ENCODE measurements at places on chromosomes 11 and 22.
A peak's percentile ranks its signal among the peaks of the same experiment; 100 is the strongest.

DNA sequence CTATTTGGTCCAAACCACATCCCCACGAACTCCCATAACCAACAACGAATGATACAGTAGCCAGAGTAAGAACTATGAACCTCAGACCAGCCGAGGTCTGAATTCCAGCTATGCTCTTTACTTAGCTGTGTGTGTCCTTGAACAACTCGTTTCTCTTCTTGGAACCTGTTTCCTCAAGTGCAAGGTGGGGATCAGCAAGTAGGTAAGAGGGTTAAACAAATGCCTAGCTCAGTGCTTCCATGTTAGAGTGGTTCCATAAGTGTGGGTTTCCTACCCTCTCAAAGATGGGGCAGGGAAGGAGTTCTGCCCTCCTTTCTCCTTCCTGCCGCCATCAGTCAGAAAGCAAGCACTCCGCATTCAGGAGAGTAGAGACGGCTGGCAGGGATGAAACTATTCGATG lies 283.4 kb upstream of the SYN3 start:
- no peak for DNase-seq

DNA sequence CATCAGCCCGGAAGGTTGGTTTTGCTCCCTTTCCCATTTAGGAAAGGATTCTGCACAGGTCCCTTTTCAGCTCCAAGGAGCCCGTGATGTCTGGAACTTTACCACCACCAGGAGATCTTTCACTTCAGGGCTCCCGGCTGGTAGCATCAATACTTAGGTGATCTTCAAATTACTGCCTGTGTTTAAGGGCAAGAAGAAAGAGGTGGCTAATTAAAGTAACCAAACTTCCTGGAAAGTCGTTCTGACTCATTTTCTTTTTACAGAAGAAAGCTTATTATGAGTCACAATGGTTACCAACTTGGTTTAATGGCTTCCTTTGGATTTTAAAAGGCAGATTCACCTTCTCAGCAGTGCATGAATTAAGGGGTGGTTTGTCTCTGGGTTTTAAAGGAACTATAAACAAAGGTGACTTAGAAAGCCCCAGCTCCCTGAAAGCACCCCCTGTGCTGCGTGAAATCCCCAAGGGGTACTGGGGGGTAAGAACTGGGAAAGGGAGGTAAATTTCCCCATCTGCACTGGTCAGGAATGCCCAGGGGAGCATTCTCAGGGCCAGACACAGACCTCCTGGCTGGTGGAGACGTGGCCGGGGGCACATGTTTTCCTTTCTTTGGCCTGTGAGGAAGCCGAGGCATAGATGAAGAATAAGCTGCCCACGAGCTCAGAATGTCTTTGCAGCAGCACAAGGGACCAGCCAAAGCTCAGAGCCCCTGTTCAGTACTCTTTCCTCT lies 8.8 kb downstream of the POU2F3 start:
- DNase-seq, result no peak

GRCh38 chr22:23137905-23138561 lies 3.8 kb downstream of the RSPH14 start:
- DNase-seq, result no peak

DNA sequence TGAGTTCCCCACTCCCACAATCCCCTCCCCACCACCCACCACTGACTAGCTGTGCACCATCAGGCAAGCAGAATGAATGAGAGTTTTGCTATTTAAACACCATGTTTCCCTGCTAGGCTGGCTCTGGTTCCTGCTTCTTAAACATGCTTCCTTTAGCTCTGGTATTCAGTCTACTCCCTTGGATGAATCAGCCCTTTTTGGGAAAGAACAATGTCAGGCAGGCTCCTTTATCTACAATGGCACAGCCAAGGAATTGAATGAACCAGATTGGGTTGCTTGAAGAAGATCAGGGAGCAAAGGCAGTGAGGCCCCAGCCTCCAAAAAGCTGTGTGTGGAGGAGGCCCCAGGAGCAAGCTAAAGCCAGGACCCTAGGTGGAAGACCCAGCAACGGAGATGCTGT lies 92.9 kb upstream of the ISX start:
- DNase-seq, result no peak

- no peak for DNase-seq
Measured at GRCh38 chr11:72423840-72424239, 10.5 kb downstream of the CLPB start.

- DNase-seq, result no peak
Measured at GRCh38 chr11:68337399-68337835, 25.0 kb downstream of the LRP5 start.

DNA sequence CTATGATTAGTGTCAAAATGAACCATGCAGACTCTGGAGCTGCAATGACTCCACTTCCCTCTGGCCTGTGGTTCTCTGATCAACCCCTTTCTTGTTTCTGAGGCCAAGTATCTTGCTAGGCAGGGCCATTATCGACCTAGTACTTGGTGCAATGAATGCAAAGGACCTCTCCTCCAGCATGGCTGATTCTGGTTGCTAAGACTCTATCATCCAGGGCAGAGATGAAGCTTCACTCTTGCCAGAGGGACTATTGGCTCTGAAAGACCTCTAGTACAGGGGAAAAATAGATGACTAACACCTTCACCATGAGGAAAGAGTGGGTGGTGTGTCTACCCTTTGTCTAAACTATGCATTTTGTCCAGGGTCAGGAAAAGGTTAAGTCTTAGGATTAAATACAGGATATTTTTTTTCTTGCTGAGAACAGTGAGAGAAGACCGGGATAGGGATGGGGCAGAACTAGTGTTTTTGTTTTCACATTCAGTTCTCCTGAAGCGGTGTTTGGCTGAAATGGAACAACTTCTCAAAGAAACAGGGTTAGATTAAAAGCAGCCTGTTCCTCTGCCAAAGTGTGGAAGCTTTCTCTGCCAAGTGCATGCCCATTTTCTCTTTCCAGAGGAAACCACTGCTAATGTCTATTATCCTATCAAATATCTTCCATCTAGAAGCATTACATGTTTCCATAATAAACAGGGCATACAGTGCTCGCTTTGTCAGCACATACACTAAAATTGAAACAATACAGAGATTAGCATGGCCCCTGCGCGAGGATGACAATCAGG lies 5.0 kb upstream of the MTFP1 start:
- peak; percentile 59 for DNase-seq

- no peak for DNase-seq
Measured at GRCh38 chr11:79168530-79169110, 272.2 kb downstream of the TENM4 start.

GRCh38 chr11:47863189-47863897 lies 15.2 kb upstream of the NUP160 start:
- peak; percentile 94 for DNase-seq

DNA sequence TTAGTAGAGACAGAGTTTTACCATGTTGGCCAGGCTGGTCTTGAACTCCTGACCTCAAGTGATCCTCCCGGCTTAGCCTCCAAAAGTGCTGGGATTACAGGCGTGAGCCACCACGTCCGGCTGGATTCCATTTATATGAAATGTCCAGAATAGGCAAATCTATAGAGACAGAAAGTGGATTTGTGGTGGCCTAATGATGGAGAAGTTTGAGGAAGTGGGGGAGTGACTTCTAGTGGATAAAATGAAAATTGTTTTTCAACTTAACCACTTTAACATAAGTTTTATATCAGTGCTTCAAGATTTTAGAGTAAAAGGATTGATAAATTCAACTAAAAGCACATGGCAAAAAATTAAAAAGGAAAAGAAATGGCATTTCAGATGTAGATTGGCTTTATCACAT lies 66.2 kb downstream of the HIPK3 start:
- no peak for DNase-seq

GRCh38 chr22:28014211-28015045 lies 95.4 kb upstream of the PITPNB start:
- DNase-seq, result no peak

GRCh38 chr11:44016131-44016530 lies 31.6 kb upstream of the ACCSL start:
- peak; percentile 78 for DNase-seq

DNA sequence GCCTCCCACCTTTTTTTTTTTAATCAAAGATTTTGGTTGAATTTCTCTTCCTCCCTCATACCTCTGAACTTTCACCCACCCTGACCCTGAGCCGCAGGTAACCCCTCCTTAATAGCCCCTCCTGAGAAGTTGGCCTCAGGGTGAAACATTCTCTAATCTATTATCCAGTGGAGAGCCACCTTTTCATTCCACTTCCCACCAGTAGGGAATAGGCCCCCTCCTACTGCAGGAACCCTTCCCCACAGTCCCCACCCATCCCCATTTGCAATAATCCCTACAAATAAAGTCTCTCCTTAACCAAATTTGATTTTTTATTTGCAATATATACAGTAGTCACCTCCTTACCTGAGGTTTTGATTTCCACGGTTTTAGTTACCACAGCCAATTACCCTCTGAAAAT lies 2.1 kb upstream of the SLC35F2 start:
- no peak for DNase-seq

DNA sequence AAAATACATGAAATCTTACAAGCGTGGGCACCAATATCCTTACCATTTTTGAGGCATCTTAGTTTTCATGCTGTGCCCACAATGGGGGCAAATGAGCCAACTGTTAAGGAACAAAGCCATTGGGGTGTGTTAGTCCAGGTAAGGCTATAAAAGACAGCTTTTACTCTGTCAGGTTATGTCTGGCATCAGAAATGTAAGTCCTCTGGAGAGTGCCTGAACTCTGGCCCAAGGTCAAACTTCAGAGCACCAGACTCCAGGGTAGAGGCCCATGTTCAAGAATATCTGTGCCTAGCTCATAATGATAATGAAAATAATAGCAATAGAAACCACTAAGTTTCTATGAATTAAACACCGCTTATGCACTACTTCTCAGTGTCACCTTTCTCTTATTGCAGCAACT lies 105.5 kb downstream of the CSNK2A3 start:
- DNase-seq, result no peak

- no peak for DNase-seq
Measured at GRCh38 chr11:114125531-114125930, 66.0 kb downstream of the ZBTB16 start.

GRCh38 chr11:6516865-6517264 lies 19.8 kb downstream of the DNHD1 start:
- DNase-seq, result no peak

- no peak for DNase-seq
Measured at GRCh38 chr22:46458525-46458924, 78.9 kb downstream of the CELSR1 start.

- DNase-seq, result no peak
Measured at GRCh38 chr11:16911186-16911585, 103.0 kb downstream of the PLEKHA7 start.

DNA sequence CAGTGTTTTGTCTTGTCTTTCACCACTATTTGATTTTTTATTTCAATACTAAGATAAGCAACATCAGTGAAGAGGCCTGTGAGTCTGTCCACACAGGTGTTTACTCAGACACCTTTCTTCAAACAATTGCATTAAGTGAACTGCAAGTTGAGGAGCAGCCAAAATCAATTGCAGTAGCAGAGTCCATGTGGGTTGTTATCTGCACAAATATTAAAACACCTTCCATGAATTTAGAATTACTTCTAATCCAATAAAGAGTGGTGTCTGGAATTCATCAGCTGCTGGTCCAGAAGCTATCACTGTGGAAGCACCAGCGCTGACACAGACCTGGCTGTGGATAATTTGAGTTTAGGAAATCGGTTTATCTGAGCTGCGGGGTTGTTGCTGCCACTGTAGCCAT lies 83.5 kb upstream of the FAT3 start:
- DNase-seq, result no peak

- no peak for DNase-seq
Measured at GRCh38 chr11:95082576-95083001, 7.1 kb upstream of the ENDOD1 start.

- no peak for DNase-seq
Measured at GRCh38 chr11:101241160-101241795, 111.7 kb upstream of the PGR start.

DNA sequence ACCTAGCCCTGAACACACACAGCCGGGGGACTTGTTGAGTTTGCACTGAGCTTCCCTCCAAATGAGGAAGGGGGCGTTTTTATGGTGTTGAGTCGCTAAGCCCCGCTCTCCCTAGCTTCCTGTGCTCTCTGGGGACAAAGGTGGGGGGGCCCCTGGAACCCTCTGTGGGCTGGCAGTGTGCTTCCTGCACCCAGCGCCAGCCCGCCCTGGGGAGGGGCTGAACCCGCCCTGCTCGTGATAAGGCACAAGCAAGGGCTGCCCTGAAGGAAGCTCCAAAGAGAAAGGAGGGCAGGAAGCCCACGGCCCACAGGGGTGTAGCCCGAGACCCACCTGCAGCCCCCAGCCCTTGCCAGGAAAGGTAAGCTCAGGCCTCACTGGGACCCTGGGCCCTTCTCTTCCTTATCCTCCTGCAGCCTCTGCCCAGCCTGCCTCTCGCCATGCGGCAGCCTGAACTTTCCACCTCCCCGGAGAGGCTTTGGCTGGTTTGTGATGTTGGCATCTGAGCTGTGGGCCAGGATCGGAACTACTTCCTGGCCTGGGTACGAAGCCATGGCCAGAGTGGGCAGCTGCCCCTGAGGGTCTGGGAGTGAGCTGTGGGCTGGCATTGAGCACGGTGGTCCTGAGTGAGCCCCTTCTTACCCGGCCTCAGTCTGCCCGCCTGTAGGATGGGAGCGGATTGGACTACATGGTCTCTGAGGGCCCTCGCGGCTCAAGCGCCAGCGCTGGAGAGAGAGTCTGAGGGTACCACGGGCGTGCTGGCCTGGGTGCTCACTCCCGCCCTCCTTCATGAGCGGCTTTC lies at the start of gene FERMT3:
Gene FERMT3 (plus strand): TSS at position 265 of the 799 bp plus-strand sequence. CDS start 644 bp downstream, outside the sequence.
- no peak for DNase-seq

DNA sequence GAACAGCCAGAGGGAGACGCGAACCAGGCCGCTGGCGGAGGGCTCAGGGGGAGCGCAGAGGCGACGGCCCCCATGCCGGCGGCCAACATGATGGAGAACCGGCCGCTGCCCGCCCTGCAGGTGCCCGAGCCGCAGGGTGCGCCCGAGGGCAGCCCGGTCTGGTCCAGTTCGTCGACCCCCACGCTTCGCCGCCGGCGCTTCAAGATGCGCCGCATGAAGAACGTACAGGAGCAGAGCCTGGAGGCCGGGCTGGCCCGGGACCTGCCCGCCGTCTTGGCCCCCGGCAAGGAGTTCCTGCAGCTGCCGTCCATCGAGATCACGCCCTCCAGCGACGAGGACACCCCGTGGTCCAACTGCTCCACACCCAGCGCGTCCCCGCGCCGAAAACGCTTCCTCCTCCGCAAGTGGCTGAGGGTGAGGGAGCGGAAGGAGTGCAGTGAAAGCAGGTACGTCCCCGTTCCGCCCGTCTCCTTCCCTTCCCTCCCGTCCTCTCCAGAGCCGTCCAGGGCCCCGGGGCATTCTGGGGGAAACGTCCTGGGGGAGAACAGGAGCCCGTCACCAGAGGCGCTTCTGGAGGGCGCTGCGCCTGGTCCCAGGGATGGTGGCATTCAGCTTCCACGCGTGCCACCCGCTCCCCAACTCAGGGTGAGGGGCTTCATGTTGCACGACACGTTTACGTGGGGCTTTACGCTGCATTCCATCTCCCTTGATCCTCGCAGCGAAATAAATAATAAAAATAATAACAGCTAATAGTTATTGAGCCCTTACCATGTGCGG lies 840 bp downstream of the GRAMD1B start:
- DNase-seq, result peak; percentile 1

GRCh38 chr11:107666911-107667613 lies 44.8 kb downstream of the SLN start:
- DNase-seq, result no peak

- no peak for DNase-seq
Measured at GRCh38 chr11:32039149-32039548, 51.7 kb upstream of the RCN1 start.
